ENCODE measurements at places on chromosomes 6 and 20.

GRCh38 chr20:40753472-40753871 is 64.4 kb upstream of the MAFB start:
- DNase-seq = no peak

GRCh38 chr6:140011537-140011936 is 637.1 kb upstream of the CITED2 start:
- no peak for DNase-seq

GRCh38 chr6:14359438-14359837 is 241.9 kb downstream of the CD83 start:
- no peak for DNase-seq

DNA sequence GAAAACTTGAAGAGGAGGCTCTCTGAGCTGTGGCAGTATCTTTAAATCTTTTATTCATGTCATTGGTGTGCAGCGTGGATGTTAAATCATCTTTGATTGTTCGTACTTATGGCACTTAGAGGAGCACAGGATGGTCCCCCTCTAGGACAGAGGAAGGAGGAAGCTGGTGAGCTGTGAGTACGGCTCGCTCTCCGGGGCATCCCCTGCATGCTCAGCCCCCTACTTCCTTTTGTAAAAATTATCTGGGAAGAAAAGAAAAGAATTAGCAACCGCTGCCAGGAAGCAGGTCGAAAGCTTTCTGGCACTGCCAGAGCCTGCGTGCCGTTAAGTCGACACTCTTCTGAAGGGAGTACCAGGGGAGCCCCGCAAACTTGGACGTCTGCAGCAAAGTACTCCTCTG is 158.5 kb downstream of the SYNDIG1 start:
- no peak for DNase-seq

DNA sequence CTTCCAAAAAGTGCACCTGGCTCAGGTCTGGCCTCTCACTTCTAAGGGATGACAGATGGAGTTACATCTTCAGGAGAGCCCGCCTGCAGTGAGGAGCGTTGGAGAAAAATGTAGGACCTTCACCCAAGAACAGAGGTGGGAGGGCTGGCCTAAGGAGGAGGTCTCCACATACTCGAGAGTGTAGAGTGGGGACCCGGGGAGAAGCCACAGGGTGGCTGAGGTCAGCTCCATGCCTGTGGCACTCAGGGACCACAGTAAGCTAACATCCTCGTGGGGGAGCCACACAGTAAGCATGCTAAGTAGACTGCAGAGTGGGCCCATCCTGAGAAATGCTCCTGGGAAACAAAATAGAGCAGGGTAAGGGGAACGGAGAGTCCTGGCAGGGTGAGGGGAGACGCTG is 24.0 kb downstream of the AAR2 start:
- DNase-seq = no peak

- DNase-seq = no peak
Observed at GRCh38 chr6:123966618-123967017, 163.0 kb downstream of the NKAIN2 start.

- no peak for DNase-seq
Observed at GRCh38 chr20:61441537-61441936, 189.5 kb downstream of the CDH4 start.

- no peak for DNase-seq
Observed at GRCh38 chr6:119022796-119023195, 55.7 kb downstream of the FAM184A start.

DNA sequence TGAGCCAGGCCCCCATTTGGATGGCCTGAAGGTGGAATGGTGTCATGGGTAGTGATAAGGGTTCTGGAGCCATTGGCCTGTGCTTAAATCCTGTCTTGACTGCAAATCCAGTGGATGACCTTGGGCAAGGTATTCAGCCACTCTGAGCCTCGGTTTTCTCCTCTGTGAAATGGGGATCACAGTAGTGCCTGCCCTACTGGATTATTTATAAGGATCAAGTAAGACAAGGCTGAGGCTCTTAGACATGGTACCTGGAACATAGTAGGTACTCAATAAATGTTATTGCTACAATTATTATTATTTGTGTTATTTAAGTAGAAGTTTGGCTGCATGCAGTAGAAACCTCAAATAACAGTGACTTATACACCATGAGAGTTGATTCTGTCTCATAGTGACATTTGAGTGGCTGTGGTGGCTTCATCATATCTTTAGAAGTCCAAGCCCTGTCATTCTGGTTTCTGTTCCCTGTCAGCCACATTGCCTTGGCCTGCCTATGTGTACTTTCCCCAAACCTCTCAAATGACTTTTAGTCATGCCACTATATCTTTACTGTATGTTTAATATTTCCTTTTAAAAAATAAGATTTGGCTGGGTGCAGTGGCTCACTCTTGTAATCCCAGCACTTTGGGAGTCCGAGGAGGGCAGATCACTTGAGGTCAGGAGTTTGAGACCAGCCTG is 37.6 kb upstream of the CHMP4B start:
- DNase-seq = no peak

DNA sequence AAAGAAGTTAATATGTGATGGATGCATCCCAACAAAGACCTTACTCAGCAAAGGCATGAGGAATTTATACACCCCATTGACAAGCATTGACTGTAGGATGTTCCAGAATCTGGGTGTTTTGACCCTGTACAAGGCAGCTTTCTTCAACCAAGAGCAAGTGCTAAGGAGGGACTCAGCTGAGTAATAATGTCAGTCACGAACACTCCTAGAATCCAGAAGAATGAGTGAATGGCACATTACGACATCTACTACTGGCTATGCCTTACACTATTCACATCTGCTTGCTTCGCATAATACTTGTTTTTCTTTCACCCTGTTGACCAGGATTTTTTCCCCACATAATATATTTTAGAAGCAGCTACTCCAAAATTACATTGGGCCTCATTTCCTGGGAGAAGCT is 42.5 kb upstream of the VGLL2 start:
- DNase-seq = no peak

GRCh38 chr6:14713008-14713960 is 532.6 kb upstream of the JARID2 start:
- DNase-seq = no peak

Measured in NCI-H774 (cell line).